Body of pancreas (tissue), 4 donors: ENCODE measurements at places on chromosomes 7 and 10. TPM values are rescaled to one million over a fixed set of nuclear protein-coding genes. Genes with fewer than 3 reads are reported as not detected.

DNA sequence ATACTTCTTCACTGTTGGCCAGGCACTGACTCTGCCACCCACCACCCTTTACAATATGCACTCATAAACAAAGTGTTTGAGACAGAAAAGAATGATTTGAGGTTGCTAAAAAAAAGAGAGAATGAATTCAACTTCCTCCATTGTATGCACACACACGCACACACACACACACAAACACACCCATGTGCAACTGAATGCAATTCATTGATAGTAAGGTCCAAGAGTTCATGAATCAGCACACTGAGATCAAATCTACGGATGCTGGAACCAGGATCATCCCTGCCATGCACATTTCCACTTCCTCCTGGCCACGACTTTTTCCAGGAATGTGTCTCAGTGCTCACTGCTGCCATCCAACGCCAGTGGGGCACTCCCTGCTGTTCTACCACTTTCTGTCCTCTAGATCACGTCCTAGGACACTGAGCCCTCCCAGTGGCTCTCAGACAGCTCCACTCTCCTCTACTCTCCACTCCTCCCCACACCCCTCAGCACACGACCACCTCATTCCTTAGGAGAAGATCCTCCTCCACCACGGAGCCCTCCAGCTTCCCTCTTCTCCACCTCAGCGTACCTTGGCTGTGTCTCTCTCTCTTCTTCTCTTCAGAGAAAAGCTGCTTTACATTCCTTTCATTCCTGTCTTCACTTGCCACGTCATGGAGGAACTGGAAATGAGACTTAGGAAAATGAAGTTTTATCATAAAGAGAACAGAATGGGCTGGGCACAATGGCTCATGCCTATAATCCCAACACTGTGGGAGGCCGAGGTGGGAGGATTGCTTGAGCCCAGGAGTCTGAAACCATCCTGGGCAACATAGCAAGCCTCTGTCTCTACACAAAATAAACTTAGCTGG is 12.0 kb upstream of the TMEM213 start:
- H3K27me3 ChIP-seq, result no peaks in the 10 kb centered on the region
- no peak overlapping the region for H3K27ac ChIP-seq
- H3K4me3 ChIP-seq, result no peak overlapping the region
- H3K36me3 ChIP-seq, result no peaks in the 10 kb centered on the region

The INSYN2A gene
- total RNA-seq, result not detected

The LMOD2 gene
- not detected for total RNA-seq

GRCh38 chr10:76645341-76645740 is 992.3 kb downstream of the KCNMA1 start:
- no peak for DNase-seq
- peaks cover 5% of the 10 kb centered on the region for H3K4me1 ChIP-seq
- H3K27me3 ChIP-seq, result no peaks in the 10 kb centered on the region
